AG09319 (cell line): ENCODE measurements at places on chromosomes 2 and 18.

DNA sequence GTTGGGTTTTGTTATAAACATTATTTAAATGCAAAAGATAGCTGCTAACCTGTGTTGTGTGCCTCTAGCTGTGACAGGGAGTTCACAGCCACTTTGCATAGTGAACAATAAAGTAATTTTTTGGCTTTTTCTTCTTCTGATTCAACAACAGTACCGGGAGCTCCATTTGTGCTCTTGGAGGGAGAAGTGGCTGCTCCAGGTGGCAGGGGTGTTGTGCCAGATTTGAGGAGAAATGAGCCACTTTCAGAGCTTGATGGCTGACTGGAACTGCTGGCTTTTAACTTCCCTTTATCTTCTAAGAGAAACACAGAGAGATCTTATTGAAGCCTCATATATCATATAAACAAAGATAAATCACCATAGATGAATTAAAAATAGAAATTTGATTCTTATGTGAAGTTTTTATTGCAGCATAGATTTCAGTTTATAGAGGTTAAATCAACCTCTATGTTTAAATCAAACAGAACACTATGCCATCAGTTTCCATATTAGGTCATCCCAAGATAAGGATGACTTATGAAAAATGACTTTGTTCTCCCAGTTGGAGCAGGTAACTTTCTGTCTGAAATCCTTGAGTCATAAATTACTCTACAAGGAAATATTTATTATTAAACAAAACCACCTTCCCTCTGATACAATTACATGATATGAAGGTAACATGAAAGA is 182.0 kb upstream of the SESTD1 start:
- DNase-seq = no peak

GRCh38 chr2:98013407-98014042 is 17.8 kb upstream of the TMEM131 start:
- DNase-seq = no peak

DNA sequence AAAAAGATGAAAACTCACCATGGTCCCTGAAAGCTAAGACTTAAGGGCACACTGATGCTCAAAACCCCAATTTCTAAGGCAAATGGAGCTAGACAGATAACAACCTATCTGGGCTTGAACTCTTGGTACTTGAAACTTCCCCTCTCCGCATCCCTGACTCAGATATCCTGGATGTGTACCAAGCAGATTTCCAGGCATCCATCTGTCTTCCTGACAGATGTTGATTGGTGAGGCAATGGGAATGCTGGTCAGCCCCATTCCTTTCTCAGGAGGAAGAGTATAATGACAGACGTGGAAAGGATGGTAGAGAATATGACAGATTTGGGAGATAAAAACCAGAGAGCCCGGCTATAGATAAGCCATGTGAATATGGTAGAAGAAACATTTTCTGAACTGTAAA is 69.2 kb downstream of the ADD2 start:
- DNase-seq = no peak

GRCh38 chr2:73173781-73174180 is 28.6 kb upstream of the NOTO start:
- no peak for DNase-seq

DNA sequence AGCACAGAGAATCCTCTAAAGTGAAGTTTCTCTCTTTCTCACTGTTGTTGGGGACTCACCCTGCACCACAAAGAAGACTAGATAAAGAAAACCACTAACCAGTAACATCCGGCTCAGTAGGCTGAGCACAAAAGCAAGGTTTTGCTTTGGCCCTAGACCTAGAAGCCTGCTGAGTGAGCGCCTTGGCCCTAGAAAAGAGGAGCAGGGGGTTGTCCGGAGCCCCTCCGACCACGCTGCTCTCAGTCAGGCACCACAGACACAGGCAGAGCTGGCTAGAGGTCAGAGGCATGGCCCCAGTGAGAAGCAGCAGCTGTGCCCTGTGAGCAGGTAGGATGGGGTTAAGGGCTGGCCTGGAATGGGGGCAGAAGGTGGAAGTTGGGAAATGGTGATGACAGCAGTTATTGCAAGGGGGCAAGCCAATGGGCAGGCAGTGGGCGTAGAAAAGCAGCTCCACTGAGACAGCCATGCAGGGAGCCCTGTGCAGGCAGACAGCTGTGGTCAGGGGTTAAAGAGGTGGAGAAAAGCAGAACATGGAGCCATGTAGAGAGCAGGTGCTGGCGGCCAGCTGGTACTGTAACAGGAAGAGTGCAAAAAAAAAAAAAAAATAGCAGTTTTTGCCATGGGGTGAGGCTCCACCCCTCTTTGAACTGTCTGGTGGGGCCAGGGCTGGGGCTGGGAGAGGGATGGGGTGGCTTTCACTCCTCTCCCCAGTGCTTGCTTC is 36.9 kb upstream of the SLC14A1 start:
- DNase-seq = no peak
